ENCODE measurements at places on chromosomes 3 and 15. TPM values are rescaled to one million over a fixed set of nuclear protein-coding genes. Genes with fewer than 3 reads are reported as not detected.

Gene GOLGA8R
- not detected for polyA plus RNA-seq

Gene MESP1
- polyA plus RNA-seq = 2.7 TPM

GRCh38 chr15:40044717-40045571 is 6.0 kb upstream of the SRP14 start:
- DNase-seq = peak; percentile 94

Gene COL6A5
- polyA plus RNA-seq = 0.11 TPM

DNA sequence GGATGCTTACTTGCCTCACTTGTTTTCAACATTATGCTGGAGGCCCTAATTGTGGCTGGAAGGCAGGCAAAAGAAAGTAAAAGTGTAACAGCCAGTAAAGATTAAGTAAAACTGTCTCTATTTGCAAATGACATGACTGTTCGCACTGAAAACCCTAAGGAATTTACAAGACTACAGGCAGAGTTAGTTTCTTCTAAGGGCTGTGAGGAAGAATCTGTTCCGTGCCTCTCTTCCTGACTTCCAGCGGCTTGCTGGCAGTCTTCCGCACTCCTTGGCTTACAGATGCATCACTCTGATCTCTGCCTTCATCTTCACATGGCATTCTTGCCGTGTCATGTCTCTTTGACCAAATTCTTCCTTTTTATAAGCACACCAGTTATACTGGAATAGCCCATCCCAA is 86.1 kb downstream of the DLG1 start:
- DNase-seq = no peak

- no peak for DNase-seq
Observed at GRCh38 chr3:21955406-21955805, 204.4 kb upstream of the ZNF385D start.

Gene ACTRT3
- polyA plus RNA-seq = 6.9 TPM

DNA sequence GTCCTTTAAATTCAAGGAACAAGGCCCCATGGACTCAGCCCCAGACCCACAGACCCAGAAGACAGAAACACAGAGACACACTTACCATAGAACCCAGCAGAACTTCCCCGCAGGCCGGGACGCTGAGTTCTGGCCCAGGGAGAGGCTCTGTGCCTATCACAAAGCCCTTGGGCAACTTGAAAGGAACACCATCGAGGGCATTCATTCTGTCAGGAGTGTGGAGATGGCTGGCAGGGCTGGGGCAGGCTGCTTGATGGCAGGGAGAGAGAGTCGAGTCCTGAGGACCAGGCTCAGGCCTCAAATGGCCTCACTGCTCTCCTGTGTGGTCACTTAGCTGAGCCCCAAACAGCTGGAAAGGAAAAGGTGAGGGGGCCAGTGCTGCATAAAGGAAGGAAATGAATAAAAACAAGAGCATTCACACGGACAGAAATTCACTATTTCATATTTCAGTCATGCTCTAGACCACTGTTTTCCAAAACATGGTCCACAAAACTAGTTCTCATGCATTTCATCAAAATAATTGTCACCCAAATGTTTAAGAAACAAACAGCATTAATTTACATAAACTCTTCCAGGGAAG is 8.9 kb downstream of the UBAP1L start:
- DNase-seq = no peak

Gene GP9
- not detected for polyA plus RNA-seq

- peak; percentile 28 for DNase-seq
Observed at GRCh38 chr3:135103917-135104316, 308.9 kb downstream of the EPHB1 start.

GRCh38 chr15:33119273-33119672 is 75.2 kb downstream of the FMN1 start:
- no peak for DNase-seq

GRCh38 chr3:156174229-156174847 is 54.0 kb downstream of the KCNAB1 start:
- DNase-seq = peak; percentile 34

Gene TGM4
- polyA plus RNA-seq = not detected

DNA sequence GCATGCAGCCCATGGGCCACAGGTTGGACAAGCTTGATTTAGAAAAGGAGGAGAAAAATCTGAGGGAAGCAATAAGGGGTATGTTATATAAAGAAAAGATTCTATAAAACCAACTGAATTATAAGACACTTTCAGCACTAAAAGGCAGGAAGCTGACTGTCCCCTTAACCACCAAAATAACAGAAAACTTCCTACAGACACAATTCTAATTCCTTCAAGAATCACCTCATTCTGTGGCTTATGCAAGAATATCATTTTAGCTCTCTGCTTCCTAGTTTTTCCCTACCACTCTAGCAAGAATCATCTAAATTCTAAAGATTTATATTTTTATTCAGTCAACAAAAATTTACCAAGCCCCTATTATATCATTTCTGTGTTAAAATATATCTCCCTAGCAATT is 6.3 kb downstream of the STAG1 start:
- DNase-seq = no peak

Gene NOX5
- not detected for polyA plus RNA-seq

- DNase-seq = peak; percentile 21
Observed at GRCh38 chr15:53559364-53560277, 199.8 kb downstream of the WDR72 start.

DNA sequence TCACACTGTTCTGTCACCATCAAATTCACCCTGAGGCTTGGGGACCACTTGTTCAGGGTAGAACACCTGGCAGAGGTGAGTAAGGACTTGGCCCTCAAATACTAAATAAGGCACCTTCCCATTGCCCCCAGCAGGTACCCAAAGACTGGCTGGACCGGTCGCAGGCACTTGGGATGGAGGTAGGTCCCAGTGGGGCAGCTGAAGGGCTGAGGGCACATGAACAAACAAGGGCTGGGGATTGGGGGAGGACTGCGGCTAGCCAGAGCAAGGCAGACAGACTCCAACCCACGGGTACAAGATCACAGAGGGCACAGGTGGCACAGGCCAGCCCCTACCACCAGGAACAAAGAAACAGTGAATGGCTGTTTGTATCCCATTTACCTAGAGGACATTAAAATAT is 1.9 kb downstream of the MRPS25 start:
- no peak for DNase-seq

DNA sequence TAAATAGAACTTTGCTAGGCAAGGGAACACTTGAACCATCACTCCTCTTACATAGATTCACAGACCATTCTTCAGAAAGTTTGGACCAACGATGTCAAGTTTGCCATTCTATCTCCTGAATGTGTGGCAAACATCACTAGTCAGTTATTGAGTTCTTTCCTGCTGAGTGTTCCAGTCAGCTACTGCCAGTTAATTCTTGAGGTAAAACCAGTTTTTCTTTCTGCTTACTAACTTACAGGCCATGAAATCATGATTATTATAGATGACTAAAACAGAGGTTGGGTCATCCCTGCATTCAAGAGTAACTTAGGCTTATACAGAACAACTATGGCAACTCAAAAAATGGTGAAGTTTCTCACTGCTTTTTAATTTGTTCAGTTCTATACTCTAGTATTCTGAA is 88.2 kb downstream of the AP4E1 start:
- no peak for DNase-seq

DNA sequence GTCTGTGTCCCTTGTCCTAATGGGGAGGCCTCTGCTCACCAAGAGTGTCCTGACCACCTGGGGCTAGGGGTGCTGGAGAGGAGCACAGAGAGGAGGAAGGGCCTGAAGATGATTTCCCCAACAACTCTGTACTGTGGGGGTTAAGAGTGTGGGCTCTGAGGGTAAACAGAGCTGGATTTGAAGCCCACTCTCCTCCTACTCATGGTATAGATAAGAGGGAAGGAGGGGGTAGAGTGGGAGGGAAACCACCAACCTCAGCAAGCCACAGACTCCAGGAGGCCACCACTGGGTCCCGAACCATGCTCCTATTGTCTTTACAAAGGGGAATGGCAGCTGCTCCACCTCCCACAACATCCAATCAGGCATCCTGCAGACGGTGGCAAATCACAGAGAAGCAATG is 103.6 kb upstream of the RNU6-1 start:
- no peak for DNase-seq

DNA sequence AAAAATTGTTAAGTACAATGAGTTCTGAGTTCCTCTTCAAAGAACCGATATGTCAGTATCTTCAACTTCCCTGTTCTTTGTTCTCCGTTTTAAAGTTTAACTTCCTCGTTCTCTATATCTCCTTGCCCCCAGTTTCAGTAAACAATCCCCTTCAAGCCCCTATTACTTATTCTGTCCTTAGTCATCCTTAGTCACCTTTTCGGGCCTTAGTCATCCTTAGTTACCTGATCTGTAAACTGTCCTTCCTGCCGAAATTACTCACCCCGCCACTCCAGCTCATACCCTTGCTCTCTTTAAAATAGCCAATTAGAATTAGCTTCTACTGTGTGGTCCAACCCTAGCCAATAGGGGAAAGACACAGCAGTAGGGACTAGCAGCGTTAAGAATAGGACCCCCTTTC is 1165.6 kb downstream of the NSUN3 start:
- DNase-seq = no peak

Gene TM6SF1
- 0.35 TPM for polyA plus RNA-seq

Gene MUC20
- 15.3 TPM for polyA plus RNA-seq

All from hepatocyte (in vitro differentiated cells).